ENCODE measurements at places on chromosomes 12 and 14.

GRCh38 chr14:66959437-66960050 is 229.7 kb upstream of the GARIN2 start:
- DNase-seq: no peak

GRCh38 chr12:65501093-65501621 is 222.7 kb downstream of the MSRB3 start:
- no peak for DNase-seq

GRCh38 chr12:126627596-126627995 is 1562.4 kb downstream of the AACS start:
- DNase-seq: no peak

- peak; percentile 59 for DNase-seq
Measured at GRCh38 chr14:105473677-105474482, 741 bp upstream of the CRIP2 start.

DNA sequence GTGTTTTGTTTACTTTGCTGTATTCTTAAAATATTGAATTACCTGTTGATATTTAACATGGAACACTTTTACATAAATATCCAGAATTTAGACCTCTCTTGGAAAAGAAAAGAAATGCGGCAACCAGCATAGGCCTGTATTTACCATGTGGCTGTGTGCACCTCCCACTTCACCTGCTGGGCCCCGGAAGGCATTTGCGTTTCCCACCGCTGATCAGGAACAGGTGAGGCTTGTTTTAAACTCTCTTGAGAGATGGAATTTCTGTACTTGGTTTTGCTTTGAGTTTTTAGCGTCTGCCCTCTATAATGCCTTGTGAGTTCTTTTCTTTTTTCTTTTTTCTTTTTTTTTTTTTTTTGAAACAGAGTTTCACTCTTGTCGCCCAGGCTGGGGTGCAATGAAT is 124.2 kb downstream of the GLT1D1 start:
- DNase-seq: no peak

DNA sequence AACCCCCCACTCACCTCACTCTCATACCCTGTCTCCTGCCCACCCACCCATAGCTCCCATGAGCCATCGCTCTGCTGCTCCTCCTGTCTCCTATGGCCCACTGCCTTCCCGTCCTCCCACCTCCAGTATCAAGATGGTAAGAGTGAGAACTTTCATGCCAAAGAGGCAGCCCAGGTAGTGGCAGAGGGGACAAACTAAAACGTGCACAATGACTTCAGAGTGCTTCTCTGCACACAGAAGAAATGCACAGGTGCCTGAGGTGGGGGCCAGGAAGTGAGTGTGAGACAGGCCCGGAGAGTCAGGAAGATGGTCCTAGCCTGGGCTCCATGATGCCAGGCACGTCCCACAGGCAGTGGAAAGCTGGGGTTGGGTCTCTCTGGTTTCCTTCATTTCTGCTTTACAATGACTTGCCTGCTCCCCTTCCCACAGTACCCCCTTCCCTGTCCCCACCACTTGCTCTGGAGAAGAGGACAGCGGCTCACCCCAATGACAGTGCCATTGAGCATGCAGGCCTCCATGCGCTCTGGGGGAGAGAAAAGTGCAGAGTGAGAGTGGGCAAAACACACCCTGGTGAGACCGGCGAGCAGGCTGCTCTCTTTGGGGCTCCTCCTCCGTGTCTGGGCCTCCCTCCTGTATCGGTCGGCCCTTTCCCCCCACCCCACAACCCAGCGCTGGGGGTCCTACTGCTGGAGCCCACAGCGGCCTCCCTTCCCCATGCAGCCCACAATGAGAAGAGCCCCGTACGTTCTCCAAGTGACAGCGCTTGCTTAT is 22.8 kb upstream of the ANO2 start:
- DNase-seq: no peak

Measured in activated CD4-positive, alpha-beta T cell treated with anti-CD3 and anti-CD28 coated beads for 1 hour (primary cell).